Stimulated activated CD4-positive, alpha-beta T cell treated with anti-CD3 and anti-CD28 coated beads, TNF-alpha, amount 100 ng/mL, for 48 hours (primary cell): ENCODE measurements at places on chromosomes 4 and X.

GRCh38 chrX:133745349-133745748 is 240.0 kb downstream of the GPC3 start:
- no peak for DNase-seq

DNA sequence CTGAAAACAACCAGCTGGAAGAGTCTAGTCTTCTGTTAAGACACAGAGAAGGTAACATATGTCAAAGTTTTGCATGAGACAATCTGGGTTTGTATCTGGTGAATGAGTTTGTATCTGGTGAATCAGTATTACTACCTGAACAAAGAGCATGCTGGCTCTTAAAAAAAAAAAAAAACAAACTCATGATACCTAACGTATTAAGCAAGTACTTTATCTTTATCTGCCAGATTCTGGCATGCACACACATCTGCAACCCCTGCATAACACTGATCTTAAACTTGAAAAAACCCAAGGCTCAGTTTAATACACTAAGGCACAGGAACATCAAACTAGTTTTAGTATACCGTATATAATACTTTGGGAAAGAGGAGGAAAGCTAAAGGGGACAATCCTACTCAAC is 5.8 kb downstream of the YTHDC1 start:
- DNase-seq, result no peak

GRCh38 chrX:13994536-13995080 is 35.1 kb downstream of the GEMIN8 start:
- DNase-seq, result no peak

- DNase-seq, result no peak
These were observed 110.8 kb upstream of the SHOX start for GRCh38 chrX:519741-520140.

- DNase-seq, result no peak
These were observed 35.7 kb upstream of the ADGRA3 start for GRCh38 chr4:22551550-22551949.
